ENCODE measurements at places on chromosomes 4 and X.

GRCh38 chrX:97398030-97398551, 514.4 kb downstream of the RPA4 start:
- no peak for DNase-seq

DNA sequence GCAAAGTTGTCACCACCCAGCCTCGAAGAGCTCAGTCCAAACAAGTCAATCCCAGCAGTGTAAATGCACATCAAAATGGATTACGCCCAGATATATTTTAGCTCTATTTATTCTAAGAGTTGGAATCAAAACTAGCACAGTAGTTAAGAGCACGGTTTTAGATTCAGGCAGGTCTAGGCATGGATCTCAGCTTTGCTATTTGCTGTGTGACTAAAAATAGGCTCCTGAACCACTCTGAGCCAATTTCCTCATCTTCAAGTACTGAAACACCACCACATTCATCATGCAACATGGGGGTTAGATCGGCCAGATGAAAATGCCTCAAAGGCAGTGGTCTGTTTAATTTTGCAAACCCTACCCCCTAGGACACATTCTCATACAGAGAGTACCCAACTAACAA, 55.9 kb upstream of the FGFBP2 start:
- DNase-seq, result no peak

GRCh38 chrX:10217198-10217597, 60.4 kb downstream of the CLCN4 start:
- DNase-seq, result no peak

- DNase-seq, result peak; percentile 35
Measured at GRCh38 chrX:73563738-73564068, 706 bp downstream of the CHIC1 start.

GRCh38 chr4:110533940-110534339, 58.0 kb downstream of the ENPEP start:
- DNase-seq, result no peak

- DNase-seq, result no peak
Measured at GRCh38 chrX:129493643-129494042, 29.6 kb downstream of the SMARCA1 start.

DNA sequence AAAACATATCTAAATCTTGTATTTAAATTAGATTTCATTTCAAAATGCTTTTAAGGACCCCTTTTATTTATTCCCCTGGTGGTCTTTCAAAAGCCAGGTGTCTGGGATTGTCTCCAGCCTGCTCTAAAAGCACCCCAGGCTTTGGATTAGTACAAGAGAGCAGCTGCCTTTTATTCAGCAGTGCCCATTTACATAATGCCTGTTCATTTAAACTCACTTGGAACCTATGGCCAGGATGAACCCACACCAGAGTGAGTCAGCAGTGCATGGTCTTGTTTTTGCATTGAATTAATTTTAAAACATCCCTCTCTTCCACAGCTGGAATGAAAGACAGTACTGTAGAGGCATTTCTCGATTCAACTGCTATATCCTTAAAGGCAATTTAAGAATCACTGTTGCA, 64.1 kb upstream of the TENM3 start:
- peak; percentile 46 for DNase-seq

- DNase-seq, result no peak
Measured at GRCh38 chr4:126895988-126896570, 736.7 kb upstream of the INTU start.

DNA sequence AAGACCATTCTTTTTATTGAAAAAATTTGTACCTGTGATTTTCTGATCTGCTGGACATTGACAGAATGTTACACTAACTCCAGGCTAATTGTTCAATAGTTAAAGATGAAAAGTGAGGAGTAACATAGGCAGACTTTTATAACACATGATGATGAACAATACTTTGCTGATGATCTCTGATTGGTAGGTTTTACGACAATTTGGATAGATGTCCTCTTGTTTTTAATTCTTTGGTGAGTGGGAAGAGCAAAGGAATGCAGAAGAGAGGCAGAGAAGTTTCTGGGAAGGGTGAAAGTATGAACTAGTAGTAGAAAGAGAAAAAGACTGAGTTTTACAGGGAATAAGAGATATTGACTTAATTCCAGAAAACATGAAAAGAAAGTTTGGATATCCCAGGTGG, 267.3 kb upstream of the HAND2 start:
- DNase-seq, result no peak

DNA sequence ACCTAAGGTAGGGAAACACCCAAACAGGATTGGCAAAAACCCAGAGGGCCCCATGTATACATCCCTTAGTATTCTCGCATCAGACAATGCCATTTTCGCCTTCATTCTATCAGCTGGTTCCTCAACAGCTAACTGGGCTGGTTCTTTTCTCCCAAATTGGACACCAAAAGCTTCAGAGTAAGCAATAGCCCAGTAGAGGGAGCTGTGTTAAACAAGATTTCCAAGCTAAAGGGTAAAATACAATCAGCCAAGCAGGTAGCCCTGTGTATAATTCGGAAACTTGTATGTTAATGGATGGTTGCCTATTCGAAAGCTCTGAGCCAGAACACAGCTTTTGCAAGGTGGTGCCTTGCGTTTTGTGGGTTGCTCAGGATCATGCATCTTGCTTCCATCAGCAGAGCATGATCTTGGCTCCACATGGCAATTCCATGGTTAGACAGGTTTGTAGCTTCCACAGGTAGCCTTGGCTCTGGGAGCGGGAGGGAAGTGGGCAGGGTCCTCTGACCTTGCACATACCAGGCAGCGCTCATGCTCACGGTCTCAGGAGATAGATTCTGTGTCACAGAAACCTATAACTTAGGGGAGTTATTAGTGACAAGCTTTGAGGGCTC, 115.2 kb upstream of the LNX1 start:
- peak; percentile 77 for DNase-seq

DNA sequence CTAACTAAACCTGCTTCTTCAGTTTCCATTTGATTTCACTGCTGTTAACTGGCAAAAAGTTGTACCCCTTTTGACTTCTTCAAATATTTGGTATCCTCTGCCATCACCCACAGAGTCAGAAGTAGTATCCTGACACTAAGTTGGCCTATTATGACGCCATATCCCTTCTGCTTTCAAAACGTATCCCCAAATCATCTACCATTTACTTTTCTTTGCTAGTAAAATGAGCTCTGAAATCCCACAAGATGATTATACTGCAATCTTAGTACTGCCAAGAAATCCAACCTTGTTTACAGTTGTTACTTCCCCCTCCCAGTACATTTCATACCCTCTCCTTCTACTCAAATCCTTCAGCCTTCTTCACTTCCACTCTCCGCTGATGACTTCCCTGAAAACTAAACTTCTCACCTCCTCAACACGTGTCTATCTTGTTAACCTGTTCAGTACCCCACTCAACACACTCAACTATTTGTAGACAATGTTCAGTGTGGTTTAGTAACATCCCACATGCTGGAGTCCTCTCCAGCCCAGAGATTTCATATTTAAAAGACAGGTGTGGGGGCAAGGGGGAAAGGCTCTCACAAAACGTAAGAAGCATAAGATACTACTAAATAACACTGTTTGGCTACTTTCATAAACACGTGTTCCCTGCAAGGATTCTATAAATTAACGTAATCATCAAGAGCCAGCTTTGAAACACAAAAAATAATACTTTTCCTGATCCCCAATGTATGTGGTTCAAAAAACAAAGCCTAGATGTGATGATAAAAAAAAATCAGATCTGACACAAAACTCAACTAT, 1.3 kb downstream of the NAF1 start:
- no peak for DNase-seq

DNA sequence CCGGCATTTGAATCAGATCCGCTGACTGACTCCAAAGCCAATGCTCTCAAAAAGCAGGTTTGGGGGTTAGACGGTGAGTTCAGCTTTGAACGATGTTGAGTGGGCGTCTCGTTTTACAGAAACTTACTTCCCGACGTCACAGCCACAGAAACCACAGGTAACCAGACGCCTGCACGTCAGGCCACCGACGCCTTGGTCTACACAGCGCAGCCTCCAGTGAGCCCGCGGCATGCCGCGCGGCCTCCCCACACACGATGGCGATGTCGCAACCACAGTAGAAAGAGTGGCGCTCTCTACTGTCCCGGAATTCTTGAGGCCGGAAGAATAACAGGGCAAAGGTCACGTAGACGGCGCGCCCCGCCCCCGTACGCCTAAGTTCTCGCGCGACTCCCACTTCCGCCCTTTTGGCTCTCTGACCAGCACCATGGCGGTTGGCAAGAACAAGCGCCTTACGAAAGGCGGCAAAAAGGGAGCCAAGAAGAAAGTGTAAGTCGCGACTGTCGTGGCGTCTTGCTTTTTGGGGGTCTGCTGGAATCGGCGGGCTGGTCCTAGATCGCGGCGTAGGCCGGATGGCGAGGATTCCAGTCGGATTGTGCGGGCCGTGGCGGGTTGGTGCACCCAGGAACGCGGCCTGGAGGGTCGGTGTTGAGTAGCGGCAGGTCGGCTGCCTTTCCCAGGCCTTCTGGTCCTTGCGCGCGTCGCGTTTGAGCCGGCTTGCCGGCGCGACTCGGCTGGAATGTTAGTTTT, at the start of gene RPS3A:
TSS of gene RPS3A (plus strand) at position 400 of the 747 bp plus-strand sequence. CDS start at position 425, 25 bp downstream.
- peak; percentile 92 for DNase-seq

- DNase-seq, result peak; percentile 22
Measured at GRCh38 chrX:135086197-135086854, 34.0 kb downstream of the ETDB start.

DNA sequence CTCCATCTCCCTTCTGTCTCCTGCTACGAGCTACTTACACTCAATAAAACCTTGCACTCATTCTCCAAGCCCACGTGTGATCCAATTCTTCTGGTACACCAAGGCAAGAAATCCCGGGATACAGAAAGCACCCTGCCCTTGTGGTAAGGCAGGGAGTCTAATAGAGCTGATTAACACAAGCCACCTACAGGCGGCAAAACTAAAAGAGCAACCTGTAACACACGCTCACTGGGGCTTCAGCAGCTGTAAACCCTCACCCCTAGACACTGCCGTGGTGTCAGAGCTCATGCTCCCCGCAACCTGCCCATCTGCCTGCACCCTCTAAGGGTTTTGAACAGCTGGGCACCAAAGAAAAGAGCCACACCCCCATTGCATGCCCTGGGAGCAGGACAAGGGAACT, 755.4 kb upstream of the HTR2C start:
- no peak for DNase-seq

DNA sequence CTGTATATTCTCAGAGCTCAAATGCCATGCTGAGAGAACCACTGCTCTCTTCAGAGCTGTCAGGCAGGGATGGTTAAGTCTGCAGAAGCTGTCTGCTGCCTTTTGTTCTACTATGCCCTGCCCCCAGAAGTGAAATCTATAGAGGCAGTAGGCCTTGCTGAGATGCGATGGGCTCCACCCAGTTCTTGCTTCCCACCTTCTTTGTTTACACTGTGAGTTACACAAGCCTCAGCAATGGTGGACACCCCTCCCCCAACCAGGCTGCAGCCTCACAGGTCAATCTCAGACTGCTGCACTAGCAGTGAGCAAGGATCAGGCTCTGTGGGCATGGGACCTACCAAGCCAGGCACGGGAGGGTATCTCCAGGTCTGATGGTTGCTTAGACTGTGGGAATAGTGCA, 271.6 kb downstream of the CENPC start:
- no peak for DNase-seq

GRCh38 chrX:42175843-42176242, 252.5 kb upstream of the CASK start:
- no peak for DNase-seq

DNA sequence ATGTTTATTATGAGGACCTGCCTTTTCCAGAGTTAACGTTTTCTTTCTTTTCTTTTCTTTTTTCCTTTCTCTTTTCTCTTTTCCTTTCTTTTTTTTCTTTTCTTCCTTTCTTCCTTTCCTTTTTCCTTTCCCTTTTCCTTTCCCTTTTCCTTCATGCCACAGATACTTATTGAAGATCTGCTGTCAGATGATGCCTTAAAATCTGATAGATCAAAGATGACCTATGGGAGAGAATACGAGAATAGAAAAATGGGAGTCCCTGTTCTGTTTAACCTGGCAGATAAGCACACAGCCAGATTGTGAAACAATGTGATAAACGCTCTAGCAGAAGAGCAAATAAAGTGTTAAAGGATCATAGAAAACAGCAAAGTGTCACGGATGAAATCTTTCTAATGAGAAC, 38.9 kb downstream of the AFF1 start:
- no peak for DNase-seq

- no peak for DNase-seq
Measured at GRCh38 chr4:39363773-39364393, 2.3 kb downstream of the RFC1 start.

- DNase-seq, result no peak
Measured at GRCh38 chrX:67749536-67749935, 205.7 kb downstream of the AR start.

- no peak for DNase-seq
Measured at GRCh38 chrX:10450229-10450958, 170.0 kb downstream of the MID1 start.

DNA sequence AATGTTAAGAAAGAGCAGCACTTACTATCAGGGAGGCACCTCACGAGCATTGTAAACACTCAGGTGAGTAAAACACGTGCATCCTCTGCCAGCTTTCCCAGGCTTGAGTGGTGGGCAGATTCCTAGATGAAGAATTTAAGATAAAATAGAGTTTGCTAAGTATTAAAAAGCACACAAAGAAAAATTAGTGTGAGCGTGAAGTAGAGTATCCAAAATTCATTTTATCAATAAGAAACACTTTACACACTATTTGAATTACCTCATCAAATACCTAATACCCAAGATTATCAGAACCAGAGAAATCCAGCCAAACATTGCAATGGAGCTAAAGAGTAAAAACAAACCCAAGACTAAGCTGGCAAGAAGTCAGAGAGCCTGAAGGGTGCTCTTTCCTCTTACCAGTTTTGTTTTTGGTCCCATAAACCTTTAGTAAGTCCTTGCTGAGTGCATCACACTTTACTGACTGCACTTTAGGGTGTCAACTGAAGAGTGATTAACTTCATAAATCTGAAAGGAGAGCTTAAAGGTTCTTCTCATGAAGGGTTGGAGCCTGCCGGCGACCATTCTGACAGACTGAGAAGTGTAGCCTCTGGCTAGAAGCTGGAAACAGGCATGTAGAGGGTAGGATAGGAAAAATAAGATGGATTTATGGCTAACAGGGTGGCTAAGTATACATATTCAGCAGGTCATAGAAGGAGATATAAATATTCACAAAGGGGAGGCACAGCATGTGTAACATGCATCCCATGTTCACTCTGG, 151.1 kb downstream of the SLC7A11 start:
- DNase-seq, result no peak

DNA sequence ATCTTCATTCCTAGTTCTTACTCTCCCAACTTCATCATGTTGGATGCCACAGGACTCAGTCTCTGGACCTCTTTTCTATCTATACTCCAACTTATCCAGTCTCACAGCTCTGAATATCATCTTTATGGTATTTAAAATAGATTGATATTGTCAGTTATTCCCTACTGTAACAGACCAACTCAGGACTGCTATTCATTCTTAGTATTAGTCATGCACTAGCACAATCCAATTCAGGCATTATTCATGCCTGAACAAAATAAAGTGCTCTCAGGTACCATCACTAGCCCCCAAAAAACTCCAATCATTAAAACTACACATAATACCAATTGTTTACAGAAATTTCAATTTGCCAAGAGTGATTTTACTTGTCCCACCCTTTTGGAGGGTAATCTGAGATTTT, 37.7 kb downstream of the FRYL start:
- DNase-seq, result no peak

- DNase-seq, result no peak
Measured at GRCh38 chr4:53520116-53520515, 71.2 kb downstream of the LNX1 start.

Measured in NCI-H526 treated with DMSO at 0.1 percent for 48 hours (cell line).